Activated CD8-positive, alpha-beta memory T cell treated with anti-CD3 and anti-CD28 coated beads, Interleukin-2, amount 50 U/mL, for 48 hours (primary cell): ENCODE measurements at places on chromosomes 7 and 10.

- DNase-seq, result no peak
Observed at GRCh38 chr7:94394437-94395140, at the start of gene COL1A2. Gene COL1A2, plus strand, starts transcription at chr7:94394895. Its CDS starts 137 bp downstream, at chr7:94395032.

DNA sequence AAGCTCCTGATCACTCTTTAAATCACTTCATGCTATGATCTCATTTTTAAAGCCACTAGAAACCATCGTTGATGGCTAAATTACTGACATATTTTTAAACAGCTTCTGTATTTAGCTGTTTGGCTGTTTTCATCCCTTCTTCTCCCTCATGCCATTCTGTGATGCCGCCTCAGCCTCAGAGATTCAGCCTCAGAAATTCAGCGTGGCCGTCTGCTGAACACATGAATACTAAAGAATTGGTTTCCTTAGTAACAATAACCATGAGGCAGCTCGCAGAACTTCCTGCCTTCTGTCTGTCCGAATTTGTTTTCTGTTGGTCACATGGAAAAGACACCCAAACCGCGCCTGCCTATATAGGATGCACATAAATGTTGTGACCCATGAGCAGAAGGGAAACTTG lies 31.0 kb upstream of the FZD1 start:
- no peak for DNase-seq

DNA sequence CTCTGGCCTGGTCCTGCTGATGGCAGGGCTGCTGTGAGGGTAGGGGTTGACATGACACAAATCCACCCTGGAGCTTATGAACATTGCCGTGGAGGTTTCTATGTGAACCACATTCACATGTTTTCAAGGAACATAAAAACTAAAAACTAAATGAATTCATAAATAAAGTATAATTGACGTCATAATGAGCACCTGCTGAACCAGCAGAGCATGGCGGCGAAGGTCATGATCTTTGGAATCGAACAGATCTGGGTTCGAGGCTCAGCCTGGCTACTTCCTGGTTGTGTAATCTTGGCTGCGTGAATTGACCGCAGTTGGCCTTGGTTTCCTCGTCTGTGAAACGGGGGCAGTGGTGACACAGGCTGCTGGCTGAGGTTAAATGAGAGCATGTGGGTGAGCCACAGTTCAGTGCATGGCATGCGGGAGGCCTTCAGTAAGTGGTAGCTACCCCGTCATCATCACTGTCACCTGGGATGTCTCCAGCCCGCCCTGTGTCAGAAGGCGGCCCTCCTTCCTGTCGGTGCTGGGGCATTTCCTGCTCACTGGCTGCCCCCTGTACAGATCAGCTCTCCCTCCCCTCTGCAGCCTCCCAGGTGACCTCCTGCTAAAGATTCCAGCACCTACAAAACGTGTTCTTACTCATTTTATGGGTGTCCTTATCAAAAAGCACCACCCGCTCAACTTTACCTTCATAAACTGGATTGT lies 190.3 kb upstream of the SHH start:
- DNase-seq, result peak; percentile 53

GRCh38 chr7:75921479-75921878 lies 6.5 kb downstream of the POR start:
- no peak for DNase-seq

GRCh38 chr7:128446306-128446705 lies 9.4 kb upstream of the HILPDA start:
- peak; percentile 52 for DNase-seq

DNA sequence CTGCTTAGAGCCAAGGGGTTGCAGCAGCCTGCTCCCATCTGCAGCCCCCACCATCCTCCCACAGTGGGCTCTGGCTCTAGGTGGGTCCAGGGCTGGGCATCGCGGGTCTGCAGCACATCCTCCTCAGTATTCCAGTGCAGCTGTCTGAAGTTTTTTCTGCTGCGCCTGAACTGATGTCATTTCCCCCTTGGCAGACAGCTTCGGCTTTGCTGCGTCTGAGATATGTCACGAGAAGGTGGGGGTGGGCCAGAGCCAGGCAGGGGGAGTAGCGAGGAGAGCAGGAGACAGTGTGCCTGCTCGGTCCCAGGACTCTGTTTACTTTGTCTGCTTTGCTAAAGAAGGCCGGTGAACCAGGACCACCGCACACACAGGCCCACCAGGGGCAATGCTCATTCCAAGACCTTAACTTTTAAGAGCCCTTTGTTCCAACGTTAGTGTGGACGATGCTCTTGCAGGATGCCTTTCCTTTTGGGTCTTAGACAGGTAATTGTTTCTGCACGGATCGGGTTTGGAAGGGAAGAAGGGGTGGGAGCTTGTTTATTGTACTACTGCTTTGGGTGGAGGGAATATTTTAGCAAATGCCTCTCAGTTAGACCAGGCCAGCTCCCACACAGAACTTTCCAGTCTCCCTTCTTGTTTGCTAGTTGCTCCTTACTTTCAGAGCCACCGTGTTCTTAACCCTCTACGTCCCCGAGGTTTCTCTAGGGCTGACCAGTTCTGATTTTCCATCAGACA lies 32.4 kb downstream of the WBP1L start:
- DNase-seq, result no peak

DNA sequence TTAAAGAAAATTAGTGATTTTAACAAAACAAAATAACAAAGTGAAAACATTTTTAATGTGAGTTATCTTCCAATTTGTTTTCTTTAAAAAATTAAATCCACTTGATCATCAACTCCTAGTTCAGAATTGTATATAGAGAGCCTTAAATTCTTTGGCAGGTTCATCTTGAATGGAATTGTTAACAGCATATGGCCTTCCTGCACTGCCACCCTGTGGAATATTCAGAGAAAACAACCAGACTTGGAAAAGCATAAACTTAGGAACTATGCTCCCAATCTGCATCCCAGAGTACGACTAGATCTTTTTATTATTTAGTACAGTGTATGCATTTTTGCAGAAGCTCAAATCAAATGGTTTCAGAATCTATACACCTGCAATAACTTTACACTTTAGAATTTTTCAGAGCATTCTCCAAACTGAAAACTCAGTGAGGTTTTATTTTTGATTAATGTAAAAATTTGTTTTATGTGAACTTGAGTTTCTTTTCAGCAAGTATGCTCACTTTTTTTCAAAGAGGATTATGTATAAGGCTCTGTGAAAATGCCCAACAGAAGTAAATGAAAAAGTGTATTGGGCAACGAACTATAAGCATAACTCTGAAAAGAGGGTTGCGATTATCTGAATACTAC lies 44.9 kb upstream of the ANK3 start:
- no peak for DNase-seq

DNA sequence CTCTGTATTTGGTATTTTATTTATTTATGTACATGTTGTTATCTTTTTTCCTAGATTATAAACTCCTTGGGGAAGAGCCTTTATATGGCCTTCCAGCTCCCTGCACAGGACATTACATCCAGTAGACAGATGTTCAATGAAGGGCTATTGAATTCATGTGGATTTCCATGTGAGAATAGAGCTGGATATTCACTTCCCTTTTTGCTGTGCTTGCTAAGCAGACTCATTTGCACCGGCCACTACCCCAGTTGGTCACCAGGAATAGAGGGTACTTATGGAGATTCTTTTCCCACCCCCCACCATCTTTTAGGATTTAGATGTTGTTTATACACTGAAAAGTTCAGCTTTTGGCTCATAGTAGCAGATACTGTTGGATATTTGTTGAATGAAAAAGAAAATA lies 374.1 kb downstream of the NRG3 start:
- no peak for DNase-seq

- DNase-seq, result no peak
Observed at GRCh38 chr7:48090095-48090805, 1.2 kb downstream of the UPP1 start.

GRCh38 chr10:80579181-80579763 lies 41.6 kb downstream of the SH2D4B start:
- no peak for DNase-seq

- DNase-seq, result no peak
Observed at GRCh38 chr7:40597517-40597916, 462.7 kb downstream of the SUGCT start.

GRCh38 chr7:111424768-111425167 lies 137.5 kb downstream of the IMMP2L start:
- no peak for DNase-seq

- no peak for DNase-seq
Observed at GRCh38 chr10:83425306-83425705, 714.0 kb upstream of the GHITM start.

- no peak for DNase-seq
Observed at GRCh38 chr7:149731207-149731955, 42.0 kb downstream of the ZNF467 start.

GRCh38 chr7:30708983-30709382 lies 26.7 kb upstream of the CRHR2 start:
- no peak for DNase-seq

GRCh38 chr7:100609958-100610357 lies 2.4 kb upstream of the MOSPD3 start:
- no peak for DNase-seq

GRCh38 chr10:64365663-64366062 lies 844.5 kb downstream of the REEP3 start:
- DNase-seq, result no peak

DNA sequence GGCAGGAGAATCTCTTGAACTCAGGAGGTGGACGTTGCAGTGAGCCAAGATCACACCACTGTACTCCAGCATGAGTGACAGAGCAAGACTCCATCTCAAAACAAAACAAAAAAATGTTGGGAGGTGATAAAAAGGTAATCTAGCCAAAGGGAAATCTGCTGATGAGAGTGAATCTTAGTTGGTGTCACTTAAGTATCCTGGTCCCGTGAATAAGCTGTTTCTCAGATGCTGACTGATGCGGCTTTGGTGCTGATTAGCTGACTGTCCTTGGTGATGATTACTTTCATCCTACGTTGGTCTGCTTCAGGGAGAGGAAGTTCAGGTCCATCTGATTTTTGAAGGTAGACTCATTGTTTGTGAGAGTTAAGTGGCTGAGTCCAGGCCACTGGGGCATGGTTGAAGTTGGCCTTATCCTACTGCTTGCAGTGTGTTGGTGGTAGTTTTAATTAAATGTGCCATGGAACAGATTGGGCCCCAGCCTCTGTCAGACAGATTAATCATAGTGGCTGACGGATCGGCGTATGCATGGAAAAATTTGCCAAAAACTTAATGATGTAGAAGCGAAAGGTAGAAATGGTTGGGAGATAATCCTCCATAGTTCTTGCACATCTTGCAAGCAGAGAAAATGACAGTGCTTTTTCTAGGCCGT lies 17.4 kb upstream of the TMEM236 start:
- DNase-seq, result no peak

GRCh38 chr7:137652721-137653120 lies 194.1 kb downstream of the DGKI start:
- no peak for DNase-seq

DNA sequence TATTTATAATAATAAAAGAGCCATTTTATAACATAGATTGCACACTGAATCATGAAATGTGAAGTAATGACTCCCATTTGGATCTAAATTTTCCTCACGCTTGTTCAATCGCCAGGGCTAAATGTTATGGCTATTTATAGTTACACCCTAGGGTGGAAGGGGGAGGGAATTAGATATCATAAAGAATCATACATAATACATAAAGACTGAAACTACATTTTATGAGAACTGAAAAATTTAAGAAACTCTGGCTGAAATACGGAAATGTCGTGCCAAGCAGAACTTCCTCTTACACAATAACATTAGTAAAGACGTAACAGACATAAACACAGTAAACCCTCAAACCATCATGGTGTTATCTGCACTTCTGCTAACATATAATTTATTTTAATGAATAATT lies 327.5 kb upstream of the PHF14 start:
- DNase-seq, result no peak

DNA sequence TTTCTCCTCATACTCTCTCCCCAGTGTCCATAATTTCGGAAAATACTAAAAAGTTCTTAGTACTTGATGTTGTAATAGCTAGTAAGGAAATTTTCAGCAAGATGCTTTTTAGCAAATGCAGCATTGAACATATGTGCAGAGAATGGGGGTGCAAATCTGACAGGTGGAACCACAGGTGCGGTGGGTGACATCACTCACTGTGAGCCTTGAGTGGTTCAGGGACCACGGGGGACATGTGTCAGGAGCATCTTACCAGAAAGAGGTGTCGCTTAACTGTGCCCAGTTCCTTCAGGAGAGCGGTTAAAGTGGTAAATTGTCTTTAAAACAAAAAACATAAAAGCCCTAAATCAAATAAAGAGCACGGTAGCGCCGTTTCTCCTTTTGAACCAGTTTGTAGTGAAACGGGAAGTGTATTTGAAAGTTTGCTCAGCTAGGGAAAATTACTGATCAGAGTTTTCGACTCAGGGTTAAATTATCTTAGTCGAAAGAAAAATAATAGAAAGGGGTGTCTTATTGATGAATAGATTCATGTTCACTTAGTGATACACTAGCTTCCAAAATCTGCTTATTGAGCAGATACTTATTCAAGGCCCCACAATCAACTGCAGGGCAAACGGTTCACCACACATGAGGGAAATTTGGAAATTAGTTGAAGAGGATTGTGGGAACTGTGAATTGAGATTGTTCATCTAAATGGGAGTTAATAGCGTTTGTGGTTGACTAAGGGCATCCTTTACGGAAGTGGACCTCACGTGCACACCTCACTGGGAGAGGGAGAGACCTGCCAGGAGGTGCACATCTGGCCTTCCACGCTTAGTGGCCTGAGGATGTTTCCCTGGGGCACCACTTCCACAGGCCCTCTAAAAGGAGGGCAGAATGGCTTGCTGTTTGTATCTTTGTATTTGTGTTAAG lies 12.7 kb downstream of the CUL1 start:
- DNase-seq, result no peak

DNA sequence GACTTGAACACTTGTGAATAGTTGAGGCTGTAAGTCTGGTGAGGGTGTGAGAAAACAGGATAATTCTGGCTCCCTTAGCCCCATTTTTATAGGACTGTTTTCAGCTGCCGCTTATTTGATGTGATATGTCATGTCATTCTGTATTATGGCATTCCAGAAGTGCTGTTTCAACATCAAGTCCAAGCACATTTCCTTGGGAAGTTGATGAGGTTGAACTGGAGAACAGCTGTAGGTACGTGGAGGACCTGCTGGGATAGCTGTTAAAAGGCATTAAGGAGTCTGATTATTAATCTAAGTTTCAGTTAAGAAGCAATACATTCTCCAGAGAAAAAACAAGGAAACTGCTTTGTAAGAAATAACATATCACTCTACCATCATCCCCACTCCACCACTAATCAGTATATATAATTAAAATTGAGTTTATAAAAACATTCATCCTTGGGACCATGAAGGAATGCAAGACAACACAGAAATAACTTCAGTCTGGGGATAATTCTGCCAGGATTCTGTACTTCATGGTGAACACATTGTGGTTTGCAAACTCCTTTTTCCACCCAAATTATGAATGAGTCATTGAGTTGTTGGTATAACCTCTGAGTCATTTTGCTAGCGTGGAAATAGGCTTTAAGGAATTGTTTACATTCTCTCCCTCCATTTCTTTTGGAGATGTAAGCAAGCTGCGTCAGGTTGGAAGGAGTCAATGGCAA lies 39.9 kb upstream of the TMEM229A start:
- DNase-seq, result no peak

- peak; percentile 29 for DNase-seq
Observed at GRCh38 chr7:155992974-155993373, 180.7 kb upstream of the SHH start.
